ENCODE measurements at places on chromosomes 5 and 9. TPM values are rescaled to one million over a fixed set of nuclear protein-coding genes. Genes with fewer than 3 reads are reported as not detected.
A peak's percentile ranks its signal among the peaks of the same experiment; 100 is the strongest.

The LVRN gene
- 0.19 TPM for total RNA-seq

The SPATA31E1 gene
- not detected for total RNA-seq

The PLCXD3 gene
- total RNA-seq, result 40.6 TPM

The SLC36A2 gene
- 0.35 TPM for total RNA-seq

The PCA3 gene
- not detected for total RNA-seq

The PFN3 gene
- total RNA-seq, result not detected

The WDR38 gene
- not detected for total RNA-seq

The PCDHGB5 gene
- total RNA-seq, result 8.3 TPM

The LCNL1 gene
- 5.1 TPM for total RNA-seq

The BARX1 gene
- not detected for total RNA-seq

The KCNMB1 gene
- total RNA-seq, result 2.3 TPM

The FCN2 gene
- not detected for total RNA-seq

The ANKRD34B gene
- not detected for total RNA-seq

The FCHSD1 gene
- 2.2 TPM for total RNA-seq

- no peak for DNase-seq
Measured at GRCh38 chr9:73537561-73537960, 385.9 kb downstream of the ANXA1 start.

- no peak for DNase-seq
Measured at GRCh38 chr5:148967783-148968182, 95.1 kb downstream of the SH3TC2 start.

GRCh38 chr9:15158064-15158463 lies 149.0 kb downstream of the TTC39B start:
- DNase-seq, result no peak

- DNase-seq, result no peak
Measured at GRCh38 chr5:68217047-68217355, 1.4 kb downstream of the PIK3R1 start.

- DNase-seq, result no peak
Measured at GRCh38 chr9:113892861-113893491, 16.9 kb downstream of the ZNF618 start.

DNA sequence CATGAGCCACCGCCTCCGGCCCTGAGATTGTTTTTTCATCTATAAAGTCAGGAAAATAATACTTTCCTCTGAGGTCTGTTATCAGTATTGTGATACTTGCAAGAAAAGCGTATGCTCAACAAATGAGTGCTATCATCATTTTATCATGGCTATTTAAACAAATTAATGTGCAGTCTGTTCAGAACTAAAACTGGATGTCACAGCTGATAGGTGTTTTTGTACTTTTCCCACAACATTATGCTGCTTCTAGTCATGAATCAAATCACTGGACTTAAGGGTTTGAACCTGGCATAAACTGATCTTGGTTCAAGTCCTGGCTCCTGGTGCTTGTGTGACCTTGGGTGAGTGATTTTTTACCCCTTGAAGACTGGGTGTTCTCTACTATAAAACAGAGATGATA lies 21.4 kb upstream of the PHF19 start:
- no peak for DNase-seq

DNA sequence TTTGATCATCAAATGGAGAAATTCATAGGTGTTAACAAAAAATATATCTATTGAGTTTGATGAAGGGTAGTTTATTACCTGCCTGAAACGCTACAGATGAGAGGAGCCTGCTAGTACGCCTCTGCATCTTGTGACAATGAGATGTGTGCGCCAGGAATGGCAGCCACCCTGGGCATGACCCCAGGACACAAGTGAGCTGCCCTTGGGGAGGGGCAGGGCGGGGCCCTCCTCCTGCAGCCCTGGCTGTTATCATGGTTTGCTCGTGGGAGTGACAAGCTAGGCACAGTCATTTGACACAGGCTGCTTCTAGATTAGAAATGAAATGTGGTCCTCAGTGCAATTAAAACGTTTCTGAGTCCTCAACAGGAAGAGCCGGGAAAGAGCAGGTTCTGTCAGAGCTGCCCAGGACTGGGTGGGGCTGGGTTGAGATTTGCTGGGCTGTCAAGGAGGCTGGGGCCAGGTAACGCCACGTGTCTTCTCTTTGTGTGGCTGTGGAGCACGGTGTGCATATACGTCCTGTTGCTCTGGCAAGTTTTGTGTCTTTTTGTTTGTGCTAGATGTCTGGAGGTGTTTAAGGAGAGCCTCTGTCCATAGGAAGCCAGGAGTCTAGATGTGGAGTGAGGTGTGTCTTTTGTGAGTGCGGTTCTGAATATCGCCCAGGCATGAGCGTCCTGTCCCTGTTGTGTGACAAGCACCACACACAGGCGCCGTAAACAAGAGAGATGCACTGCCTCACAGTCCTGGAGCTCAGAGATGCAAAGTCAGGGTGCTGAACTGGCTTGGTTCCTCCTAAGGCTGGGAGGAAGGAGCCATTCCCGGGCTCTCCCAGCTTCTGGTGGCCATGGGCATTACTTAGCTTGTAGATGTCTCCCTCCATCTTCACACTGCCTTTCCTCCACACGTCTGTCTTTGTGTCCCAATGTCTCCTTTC lies 129.0 kb upstream of the IRX4 start:
- DNase-seq, result peak; percentile 44

- DNase-seq, result peak; percentile 54
Measured at GRCh38 chr5:6455571-6456200, 7.0 kb downstream of the UBE2QL1 start.

DNA sequence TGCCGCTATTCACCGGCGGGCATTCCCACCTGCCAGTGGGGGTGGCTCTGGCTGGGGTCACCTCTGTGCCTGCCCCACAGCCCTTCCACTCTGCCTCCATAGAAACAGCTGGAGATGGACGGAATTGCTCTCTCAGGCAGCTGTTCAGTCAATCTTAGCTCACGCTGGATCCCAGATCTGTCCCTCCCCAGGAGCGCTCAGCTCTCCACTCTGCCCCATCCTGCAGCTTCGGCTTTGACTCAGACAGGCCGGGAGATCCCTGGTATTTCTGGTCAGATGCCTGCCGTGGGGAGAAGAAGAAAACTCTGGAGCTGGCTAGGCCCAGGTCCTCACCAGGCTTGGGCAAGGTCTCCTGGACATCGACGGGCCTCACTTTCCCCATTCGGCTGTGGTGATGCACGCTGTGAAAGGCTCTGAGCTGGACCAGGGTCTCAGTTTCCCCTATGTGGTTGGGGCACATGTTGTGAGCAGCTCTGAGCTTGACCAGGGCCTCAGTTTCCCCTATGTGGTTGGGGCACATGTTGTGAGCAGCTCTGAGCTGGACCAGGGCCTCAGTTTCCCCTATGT lies 7.6 kb upstream of the SLC9A3 start:
- no peak for DNase-seq

DNA sequence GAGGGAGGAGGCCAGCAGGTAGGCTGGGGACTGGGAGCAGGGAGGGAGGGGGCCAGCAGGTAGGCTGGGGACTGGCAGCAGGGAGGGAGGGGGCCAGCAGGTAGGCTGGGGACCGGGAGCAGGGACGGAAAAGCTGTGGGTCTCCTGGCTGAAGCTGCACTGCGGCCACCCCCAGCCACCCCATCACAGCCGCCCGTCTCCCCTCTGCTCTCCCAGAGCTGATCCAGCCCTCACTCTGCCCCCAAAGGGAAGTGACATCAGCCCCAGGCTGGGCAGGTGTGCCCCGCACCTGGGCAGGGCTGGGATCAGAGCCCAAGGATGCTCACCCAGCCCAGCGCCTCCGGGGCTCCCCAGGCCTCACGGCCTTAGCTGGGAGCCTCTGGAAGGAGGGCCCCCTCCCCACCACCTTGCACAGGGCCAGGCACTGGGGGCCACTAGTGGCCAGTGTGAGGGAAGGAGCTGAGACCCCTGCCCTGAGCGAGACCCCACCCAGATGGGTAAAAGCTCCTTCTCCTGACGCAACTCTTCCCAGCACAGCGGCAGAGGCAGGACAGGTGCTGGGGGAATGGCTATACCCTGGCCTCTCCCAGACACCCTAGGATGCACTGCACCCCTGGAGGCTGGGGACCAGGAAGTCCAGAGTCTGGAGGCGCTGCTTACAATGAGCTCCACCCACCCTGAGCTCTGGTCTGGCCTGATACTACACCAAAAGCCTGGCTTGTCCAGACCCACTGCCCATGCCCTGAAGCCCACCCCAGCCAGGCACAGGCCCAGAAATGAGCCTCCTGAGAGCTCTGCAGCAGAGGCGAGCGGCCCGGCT lies 11.6 kb downstream of the AGPAT2 start:
- DNase-seq, result no peak

- no peak for DNase-seq
Measured at GRCh38 chr5:171158581-171158980, 150.5 kb upstream of the TLX3 start.

DNA sequence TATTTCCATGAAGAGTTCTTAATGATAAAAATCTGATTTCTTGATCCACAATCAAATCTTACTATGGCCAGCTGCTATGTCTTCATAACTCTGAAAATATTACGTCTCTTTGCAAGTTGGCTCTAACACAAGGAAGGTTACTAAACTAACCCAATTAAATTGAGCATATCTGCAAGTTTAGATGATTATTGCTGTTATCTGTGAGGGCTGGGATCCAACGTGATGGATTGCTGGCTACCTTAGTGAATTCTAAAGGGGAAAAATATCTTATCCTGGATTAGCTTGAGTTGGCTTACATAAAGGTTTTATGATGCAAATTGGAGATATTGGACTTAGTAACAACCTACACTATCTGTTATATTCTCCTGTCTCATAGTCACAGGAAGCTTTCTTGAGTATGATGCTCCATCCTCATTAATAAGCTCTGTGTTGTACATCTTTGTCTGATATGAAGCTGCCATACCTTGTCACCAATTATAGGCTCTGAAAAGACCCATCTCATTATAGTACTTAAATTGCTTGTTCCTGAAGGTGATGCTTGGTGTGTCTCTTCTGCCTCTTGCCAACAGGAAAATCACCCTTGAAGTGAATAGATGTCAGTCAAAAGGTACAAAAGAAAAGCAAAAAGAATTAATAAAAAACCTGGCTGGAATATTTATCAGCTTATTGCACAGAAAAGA lies 733.0 kb upstream of the MEF2C start:
- no peak for DNase-seq

DNA sequence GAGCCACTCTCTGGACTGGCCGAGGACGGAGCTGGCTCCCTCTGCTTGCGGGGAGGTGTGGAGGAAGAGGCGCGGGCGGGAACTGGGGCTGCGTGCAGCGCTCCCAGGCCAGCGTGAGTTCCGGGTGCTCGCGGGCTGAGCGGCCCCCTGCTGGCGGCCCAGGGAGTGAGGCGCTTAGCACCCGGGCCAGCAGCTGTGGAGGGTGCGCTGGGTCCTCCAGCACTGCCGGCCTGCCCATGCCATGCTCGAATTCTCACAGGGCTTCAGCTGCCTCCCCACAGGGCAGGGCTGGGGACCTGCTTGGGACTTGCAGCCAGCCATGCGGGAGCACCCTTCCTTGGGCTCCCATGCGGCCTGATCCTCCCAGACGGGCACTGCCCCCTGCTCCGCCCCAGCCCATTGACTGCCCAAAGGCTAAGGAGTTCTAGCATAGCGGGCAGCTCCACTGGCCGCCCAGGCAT lies 416.9 kb downstream of the MRPS30 start:
- DNase-seq, result no peak

- DNase-seq, result no peak
Measured at GRCh38 chr5:66306105-66306843, 162.2 kb downstream of the SREK1 start.

- DNase-seq, result peak; percentile 88
Measured at GRCh38 chr9:121598167-121598964, 53.1 kb upstream of the DAB2IP start.

DNA sequence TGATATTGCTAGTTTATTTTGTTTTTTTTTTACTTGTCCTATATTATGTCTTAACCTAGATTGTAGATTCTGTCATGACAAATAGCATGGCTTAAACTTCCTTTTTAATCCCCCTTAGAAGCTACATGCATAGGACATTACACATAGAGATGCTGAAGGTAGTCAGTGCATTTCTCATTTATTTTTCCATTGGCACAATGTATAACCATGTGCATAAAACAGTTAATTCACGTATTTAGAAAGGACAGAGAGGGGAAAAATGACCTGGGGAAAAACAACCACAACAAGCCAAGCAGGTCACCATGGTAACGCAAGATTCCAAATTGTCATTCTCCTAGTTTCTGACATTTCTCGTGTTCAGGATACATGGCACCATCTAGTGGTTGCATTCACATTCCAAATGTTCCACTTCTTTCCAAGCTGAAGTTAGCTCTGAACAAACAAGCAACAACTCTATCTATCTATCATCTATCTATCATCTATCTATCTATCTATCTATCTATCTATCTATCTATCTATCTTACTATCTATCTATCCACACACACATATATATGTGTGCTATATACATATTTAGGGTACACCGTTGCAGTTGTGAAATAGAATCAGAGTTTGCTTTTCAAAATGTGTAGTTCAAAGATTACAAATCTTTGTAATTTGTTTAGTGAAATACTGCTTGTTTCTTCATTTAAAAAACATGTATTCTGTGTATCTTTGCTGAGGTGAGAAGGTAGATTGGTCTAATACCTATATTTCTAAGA lies 487.2 kb upstream of the ST8SIA4 start:
- DNase-seq, result peak; percentile 13

- no peak for DNase-seq
Measured at GRCh38 chr5:6470672-6471071, 22.0 kb downstream of the UBE2QL1 start.

GRCh38 chr5:140267559-140268018 lies 35.3 kb downstream of the PFDN1 start:
- DNase-seq, result peak; percentile 47

- DNase-seq, result no peak
Measured at GRCh38 chr5:111670826-111671492, 86.0 kb downstream of the NREP start.

DNA sequence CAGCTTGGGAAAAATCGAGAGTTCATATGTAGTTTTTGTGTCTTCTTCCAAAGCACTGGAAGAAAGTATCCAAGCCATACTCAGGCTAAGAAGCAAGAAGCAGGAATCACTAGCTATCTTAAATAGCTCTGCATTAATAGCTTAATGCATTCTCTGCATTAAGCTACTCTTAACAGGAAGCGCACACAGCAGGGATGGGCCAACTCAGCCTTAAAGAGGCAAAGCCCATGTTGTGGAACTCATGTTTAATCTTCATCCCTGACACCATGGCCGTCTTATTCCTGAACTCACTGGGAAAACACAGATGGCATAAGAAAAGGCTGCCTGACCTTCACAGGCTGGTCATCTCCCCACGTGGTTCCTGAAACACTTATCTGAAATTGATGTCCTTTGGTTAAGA lies 18.7 kb upstream of the ICE1 start:
- no peak for DNase-seq
